GM12878 (cell line): ENCODE measurements at places on chromosomes 2 and 18. TPM values are rescaled to one million over a fixed set of nuclear protein-coding genes. Genes with fewer than 3 reads are reported as not detected.

RASGRP3 gene
- 62.5 and 64.4 TPM in 2 replicates for polyA plus RNA-seq

SLC40A1 gene
- not detected in 2 replicates for polyA plus RNA-seq

MC4R gene
- not detected in 2 replicates for polyA plus RNA-seq

OR6B2 gene
- not detected in 2 replicates for polyA plus RNA-seq

CABLES1 gene
- polyA plus RNA-seq: 3.1 and 4.9 TPM in 2 replicates

ARHGAP25 gene
- polyA plus RNA-seq: 0.39 and 0.62 TPM in 2 replicates

CABYR gene
- 1.6 and 2.1 TPM in 2 replicates for polyA plus RNA-seq

PLEKHH2 gene
- not detected in 2 replicates for polyA plus RNA-seq

SERPINB2 gene
- polyA plus RNA-seq: 12.4 and 13.1 TPM in 2 replicates

CNOT9 gene
- 112 and 114 TPM in 2 replicates for polyA plus RNA-seq

PTGR3 gene
- polyA plus RNA-seq: 21.9 and 22.0 TPM in 2 replicates

PJVK gene
- polyA plus RNA-seq: 1.8 and 2.3 TPM in 2 replicates

OTOF gene
- not detected in 2 replicates for polyA plus RNA-seq

IL1R1 gene
- polyA plus RNA-seq: 0.69 and 0.79 TPM in 2 replicates

CROCC2 gene
- polyA plus RNA-seq: not detected in 2 replicates

SLC23A3 gene
- 0.19 and 0.34 TPM in 2 replicates for polyA plus RNA-seq

MAB21L4 gene
- not detected in 2 replicates for polyA plus RNA-seq

TTN gene
- polyA plus RNA-seq: 3.8 and 4.0 TPM in 2 replicates

RDH14 gene
- polyA plus RNA-seq: 30.1 and 32.9 TPM in 2 replicates

ZDBF2 gene
- 2.7 and 3.9 TPM in 2 replicates for polyA plus RNA-seq

LHCGR gene
- polyA plus RNA-seq: not detected in 2 replicates

POTEI gene
- 0.05 TPM in 1 of 2 replicates, not detected in the other for polyA plus RNA-seq

TBR1 gene
- not detected in 2 replicates for polyA plus RNA-seq

POTEC gene
- polyA plus RNA-seq: not detected in 2 replicates

MDH1B gene
- polyA plus RNA-seq: 1.3 and 1.6 TPM in 2 replicates

CDK15 gene
- not detected in 2 replicates for polyA plus RNA-seq

C2orf66 gene
- not detected in 2 replicates for polyA plus RNA-seq

RPRM gene
- polyA plus RNA-seq: 0.11 TPM in 1 of 2 replicates, not detected in the other

SCYGR3 gene
- polyA plus RNA-seq: not detected in 2 replicates

HRH4 gene
- polyA plus RNA-seq: not detected in 2 replicates

SP5 gene
- not detected in 2 replicates for polyA plus RNA-seq

RTP5 gene
- not detected in 2 replicates for polyA plus RNA-seq

IL1RN gene
- polyA plus RNA-seq: not detected in 2 replicates

ABCG8 gene
- polyA plus RNA-seq: not detected in 2 replicates

DUSP2 gene
- 4.5 and 10.2 TPM in 2 replicates for polyA plus RNA-seq

ARL4C gene
- not detected in 2 replicates for polyA plus RNA-seq

EMILIN2 gene
- polyA plus RNA-seq: 4.3 and 6.0 TPM in 2 replicates

DUSP19 gene
- polyA plus RNA-seq: 0.56 and 0.81 TPM in 2 replicates

MOGAT1 gene
- polyA plus RNA-seq: not detected in 2 replicates

DNPEP gene
- 77.5 and 77.8 TPM in 2 replicates for polyA plus RNA-seq

ERICH2 gene
- not detected in 2 replicates for polyA plus RNA-seq

TMEM247 gene
- polyA plus RNA-seq: not detected in 2 replicates

ALPP gene
- polyA plus RNA-seq: not detected in 2 replicates

CIB4 gene
- polyA plus RNA-seq: not detected in 2 replicates
